Stimulated activated naive CD8-positive, alpha-beta T cell treated with anti-CD3 and anti-CD28 coated beads, Interleukin-15, amount 100 ng/mL, for 72 hours (primary cell): ENCODE measurements at places on chromosomes 4 and X.
A peak's percentile ranks its signal among the peaks of the same experiment; 100 is the strongest.

DNA sequence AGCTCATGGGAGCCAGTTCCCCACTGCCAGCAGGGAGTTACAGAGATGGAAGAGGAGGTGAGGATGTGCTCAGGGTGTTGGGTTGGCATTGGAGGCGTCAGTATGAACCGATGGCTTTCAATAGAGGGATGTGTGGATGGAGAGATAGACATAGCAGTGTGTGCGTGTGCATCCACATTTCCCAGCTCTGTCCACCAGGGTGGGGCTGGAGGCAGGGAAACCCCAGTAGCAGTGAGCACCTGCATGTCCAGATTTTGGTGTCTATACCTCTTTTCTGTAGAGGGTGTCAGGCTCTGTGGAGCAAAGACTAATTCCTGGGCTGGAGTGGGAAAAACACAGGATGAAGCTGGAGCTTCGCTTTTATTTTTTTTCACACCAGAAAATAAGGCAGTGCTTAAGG is 37.2 kb upstream of the HGFAC start:
- DNase-seq: no peak

GRCh38 chrX:47321823-47322371 is 48.5 kb upstream of the ZNF157 start:
- DNase-seq: no peak

DNA sequence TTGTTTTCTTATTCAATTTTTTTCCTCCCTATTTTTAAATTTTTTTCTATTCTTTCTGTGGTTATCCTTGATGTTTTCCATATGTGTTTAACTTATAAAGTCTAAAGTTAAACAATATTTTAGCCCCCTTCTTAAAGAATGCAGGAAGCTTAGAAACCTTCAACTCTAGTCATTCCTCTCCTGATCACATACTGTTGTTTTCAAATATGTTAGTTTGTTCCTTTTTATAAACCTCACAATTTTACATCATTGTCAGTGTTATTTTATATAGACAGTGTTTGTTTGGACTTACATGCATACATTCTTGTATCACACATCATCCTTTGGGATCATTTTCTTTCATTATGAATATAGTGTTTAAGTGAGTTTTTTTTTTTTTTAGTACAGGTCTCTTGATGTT is 31.6 kb downstream of the KANTR start:
- no peak for DNase-seq

DNA sequence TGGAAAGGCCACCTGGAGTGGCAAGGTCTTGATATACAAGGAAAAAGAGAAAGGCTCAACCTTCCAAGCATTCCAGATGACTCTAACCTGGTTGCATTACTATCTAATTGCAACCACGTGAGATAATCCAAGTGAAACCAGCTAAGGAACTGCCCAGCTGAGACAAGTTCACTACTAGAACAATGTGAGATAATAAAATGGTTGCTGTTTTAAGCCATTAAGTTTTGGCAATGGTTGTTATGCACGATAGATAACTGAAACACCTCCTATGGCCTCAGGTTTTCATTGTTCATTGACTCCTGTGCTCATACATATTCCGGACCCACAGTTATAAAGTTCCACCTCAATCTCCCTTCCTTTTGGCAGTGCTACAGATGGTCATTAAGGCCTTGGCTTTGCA is 9.2 kb upstream of the CXorf66 start:
- no peak for DNase-seq

GRCh38 chr4:6779667-6780565 is 2.6 kb upstream of the KIAA0232 start:
- no peak for DNase-seq

- DNase-seq: no peak
Measured at GRCh38 chr4:108519911-108520601, 100.3 kb upstream of the RPL34 start.

GRCh38 chrX:118480172-118480571 is 15.4 kb upstream of the DOCK11 start:
- DNase-seq: no peak

GRCh38 chrX:31993637-31994036 is 921.8 kb upstream of the FTHL17 start:
- DNase-seq: no peak

- DNase-seq: no peak
Measured at GRCh38 chr4:105458001-105458400, 15.9 kb downstream of the PPA2 start.

- no peak for DNase-seq
Measured at GRCh38 chr4:53575552-53575951, 15.7 kb downstream of the LNX1 start.

DNA sequence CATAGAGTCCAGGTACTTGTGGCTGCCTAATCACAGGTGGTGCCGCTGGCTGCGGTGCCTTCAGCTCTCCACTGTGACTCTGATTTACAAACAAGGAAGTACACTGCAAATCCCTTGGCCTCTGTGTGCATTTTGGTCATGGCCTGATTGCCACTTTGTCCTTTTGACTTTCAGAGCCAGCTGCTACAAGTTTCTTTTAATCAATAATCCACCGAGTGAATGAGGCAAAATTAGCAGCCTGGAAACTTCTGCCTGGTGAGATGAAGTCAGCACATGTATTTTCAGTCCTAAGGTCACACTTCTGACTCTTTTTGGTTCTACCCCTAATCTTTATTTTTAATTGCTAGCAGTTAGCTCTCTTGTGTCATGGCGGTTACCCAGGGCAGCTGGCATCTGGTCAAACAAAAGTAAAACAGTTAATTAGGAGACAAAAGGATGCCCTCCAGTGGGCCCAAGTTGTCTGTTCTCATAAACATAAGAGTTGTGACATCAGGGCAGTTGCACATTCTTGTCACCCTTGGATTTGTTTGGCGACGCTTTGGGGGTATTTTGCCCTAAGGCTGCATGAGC is 62.3 kb upstream of the LNX1 start:
- peak; percentile 14 for DNase-seq

- DNase-seq: no peak
Measured at GRCh38 chr4:141912831-141913230, 276.4 kb downstream of the IL15 start.

GRCh38 chrX:96568071-96568470 is 116.6 kb upstream of the DIAPH2 start:
- no peak for DNase-seq

DNA sequence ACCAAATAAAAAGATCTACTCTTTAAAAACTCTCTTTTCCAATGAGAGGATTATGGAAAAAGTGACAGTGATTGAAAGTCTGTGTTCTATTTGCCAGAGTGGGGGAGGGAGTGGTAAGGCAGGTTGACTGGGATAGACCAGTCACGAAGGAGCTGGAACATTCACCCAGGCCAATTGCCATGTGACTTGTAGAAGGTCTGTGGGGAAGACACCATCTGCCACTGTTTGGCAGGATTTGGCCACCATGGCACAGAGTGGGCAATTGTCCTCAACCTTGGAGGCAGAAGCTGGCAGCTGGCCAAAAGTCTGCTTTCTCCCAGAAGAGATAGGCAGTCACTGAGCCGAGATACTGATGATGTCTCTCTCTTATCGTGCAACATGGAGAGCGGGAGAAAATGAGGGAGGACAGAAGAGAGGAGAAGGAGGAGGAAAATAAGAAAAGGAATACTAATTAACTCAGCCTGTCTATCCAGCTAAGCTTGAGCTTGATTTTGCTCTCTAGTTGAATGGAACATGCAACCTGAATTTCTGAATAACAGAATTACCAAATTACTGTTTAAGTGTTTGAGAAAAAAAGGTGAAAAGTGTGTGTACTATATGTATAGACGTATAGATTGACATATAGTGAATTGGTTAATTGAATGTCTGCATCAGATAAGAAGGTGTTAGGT is 267.1 kb downstream of the ARHGAP24 start:
- no peak for DNase-seq

DNA sequence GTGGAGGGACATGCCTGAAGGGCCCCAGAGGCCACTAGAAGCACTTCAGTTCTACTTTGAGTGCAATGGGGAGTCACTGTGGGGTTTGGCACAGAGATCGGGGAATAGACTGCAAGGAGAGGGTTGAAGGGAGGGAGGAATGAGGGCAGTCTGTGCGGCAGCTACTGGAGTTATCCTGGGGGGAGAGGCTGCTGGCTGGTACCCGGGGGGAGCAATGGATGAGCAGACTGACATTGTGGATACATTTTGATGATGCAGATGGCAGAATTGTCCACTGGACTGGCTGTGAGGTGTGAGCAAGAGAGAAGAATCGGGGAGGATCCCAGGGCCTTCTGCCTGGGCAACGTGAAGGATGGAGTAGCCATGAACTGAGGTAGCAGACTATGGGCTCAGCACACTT is 2.8 kb upstream of the MAMLD1 start:
- DNase-seq: no peak

DNA sequence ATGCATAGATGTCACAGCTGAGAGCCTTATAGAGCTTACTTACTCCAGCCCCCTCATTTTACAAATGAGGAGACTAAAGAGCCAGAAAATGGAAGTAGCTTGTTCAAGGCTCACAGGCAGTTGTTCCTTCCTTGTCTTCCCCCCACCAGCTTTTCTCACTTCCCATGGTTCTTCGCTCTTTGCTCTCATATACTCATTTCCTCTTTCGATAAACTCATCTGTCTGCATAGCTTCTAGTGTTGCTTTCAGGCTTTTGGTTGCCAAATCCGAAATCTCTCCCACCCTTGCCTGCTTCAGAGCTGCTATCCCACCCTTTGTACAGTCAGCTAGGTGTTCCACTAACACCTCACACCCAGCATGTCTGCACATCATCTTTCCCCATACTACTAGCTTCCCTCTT is 25.0 kb upstream of the GJB1 start:
- peak; percentile 9 for DNase-seq

DNA sequence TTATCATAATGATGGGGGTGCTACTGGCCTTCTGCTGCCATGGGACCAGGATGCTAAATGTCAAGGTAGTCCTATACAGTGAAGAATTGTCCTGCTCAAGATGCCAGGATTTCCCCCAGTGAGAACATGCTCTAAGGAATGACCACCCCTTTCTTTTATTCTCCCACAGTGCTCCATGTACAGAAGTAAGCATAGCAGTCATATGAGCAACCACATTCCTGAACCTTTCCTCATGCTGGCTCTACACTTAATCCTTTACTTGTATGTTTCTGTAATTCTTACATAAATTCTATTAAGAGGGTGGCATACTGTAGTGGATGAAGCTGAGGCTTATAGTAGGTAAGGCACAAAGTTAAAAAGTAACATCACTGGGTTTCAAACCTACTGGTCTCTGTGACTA is 20.2 kb downstream of the CYP2U1 start:
- DNase-seq: no peak
